ENCODE measurements at places on chromosomes 13 and 19. TPM values are rescaled to one million over a fixed set of nuclear protein-coding genes. Genes with fewer than 3 reads are reported as not detected.

ZNF567 gene
- 5.9 TPM for total RNA-seq

LILRA1 gene
- total RNA-seq = not detected

FXYD7 gene
- total RNA-seq = not detected

NMRK2 gene
- total RNA-seq = not detected

CEACAM16 gene
- not detected for total RNA-seq

GJA3 gene
- 0.26 TPM for total RNA-seq

TPGS1 gene
- 36.0 TPM for total RNA-seq

OSCAR gene
- total RNA-seq = under 0.01 TPM

ZIC5 gene
- total RNA-seq = not detected

CEACAM3 gene
- not detected for total RNA-seq

DCT gene
- under 0.01 TPM for total RNA-seq

FSD1 gene
- total RNA-seq = 8.7 TPM

EPS8L1 gene
- 0.51 TPM for total RNA-seq

CYP4F11 gene
- total RNA-seq = not detected

SHANK1 gene
- 1.8 TPM for total RNA-seq

All from fibroblast of lung (primary cell).